ENCODE measurements at places on chromosomes 16 and 17. TPM values are rescaled to one million over a fixed set of nuclear protein-coding genes. Genes with fewer than 3 reads are reported as not detected.

Gene TVP23A
- not detected for total RNA-seq

Gene GCGR
- not detected for total RNA-seq

Gene LHX1
- 0.49 TPM for total RNA-seq

Gene PRCD
- 4.2 TPM for total RNA-seq

Gene TNK1
- total RNA-seq, result not detected

Gene CDC6
- total RNA-seq, result 2.9 TPM

Gene CCL3
- not detected for total RNA-seq

Gene CCL11
- total RNA-seq, result not detected

Gene CDH8
- total RNA-seq, result not detected

Gene BAHCC1
- 14.3 TPM for total RNA-seq

Gene TUBB3
- total RNA-seq, result 299 TPM

Gene CCL15
- total RNA-seq, result not detected

Gene BAIAP3
- total RNA-seq, result 0.09 TPM

Gene KRT27
- total RNA-seq, result not detected

Gene CA5A
- not detected for total RNA-seq

Gene CIBAR2
- total RNA-seq, result not detected

Gene NDEL1
- 42.6 TPM for total RNA-seq

Gene HSD11B2
- total RNA-seq, result not detected

Gene ZFPM1
- 5.2 TPM for total RNA-seq

Gene KRTAP4-7
- total RNA-seq, result not detected

Gene ADORA2B
- total RNA-seq, result 19.3 TPM

Gene HOXB6
- total RNA-seq, result 0.63 TPM

Gene GSDMA
- not detected for total RNA-seq

Gene TP53TG3F
- not detected for total RNA-seq

Gene USP6
- not detected for total RNA-seq

Gene TMC5
- under 0.01 TPM for total RNA-seq

Gene OR3A3
- not detected for total RNA-seq

Gene CCL2
- 11.1 TPM for total RNA-seq

Gene STH
- not detected for total RNA-seq

Gene TNFRSF13B
- total RNA-seq, result not detected

Gene ZSCAN10
- total RNA-seq, result not detected

Gene MPP3
- total RNA-seq, result 5.7 TPM

Gene PDE6G
- 0.63 TPM for total RNA-seq
